ENCODE measurements at places on chromosomes 5 and 9. TPM values are rescaled to one million over a fixed set of nuclear protein-coding genes. Genes with fewer than 3 reads are reported as not detected.

SH3TC2 gene
- total RNA-seq, result 0.21 TPM

PCDHGB3 gene
- 14.4 TPM for total RNA-seq

PCDHA9 gene
- total RNA-seq, result not detected

IFNB1 gene
- not detected for total RNA-seq

DNA sequence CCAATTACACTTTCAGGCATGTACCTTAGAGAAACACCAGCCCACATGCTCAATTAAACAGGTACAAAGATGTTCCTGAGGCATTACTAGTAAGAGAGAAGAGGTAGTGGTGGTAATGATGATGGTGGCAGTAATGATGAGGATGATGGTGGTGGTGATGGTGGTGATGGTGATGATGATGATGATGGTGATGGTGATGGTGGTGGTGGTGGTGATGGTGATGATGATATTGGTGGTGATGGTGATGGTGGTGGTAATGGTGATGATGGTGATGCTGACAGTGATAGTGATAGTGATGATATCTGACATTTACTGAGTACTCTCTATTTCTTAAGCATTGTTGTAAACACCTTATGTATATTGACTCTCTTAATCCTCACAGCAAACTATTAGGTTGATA lies 318.4 kb downstream of the NSG2 start:
- no peak for DNase-seq

DNA sequence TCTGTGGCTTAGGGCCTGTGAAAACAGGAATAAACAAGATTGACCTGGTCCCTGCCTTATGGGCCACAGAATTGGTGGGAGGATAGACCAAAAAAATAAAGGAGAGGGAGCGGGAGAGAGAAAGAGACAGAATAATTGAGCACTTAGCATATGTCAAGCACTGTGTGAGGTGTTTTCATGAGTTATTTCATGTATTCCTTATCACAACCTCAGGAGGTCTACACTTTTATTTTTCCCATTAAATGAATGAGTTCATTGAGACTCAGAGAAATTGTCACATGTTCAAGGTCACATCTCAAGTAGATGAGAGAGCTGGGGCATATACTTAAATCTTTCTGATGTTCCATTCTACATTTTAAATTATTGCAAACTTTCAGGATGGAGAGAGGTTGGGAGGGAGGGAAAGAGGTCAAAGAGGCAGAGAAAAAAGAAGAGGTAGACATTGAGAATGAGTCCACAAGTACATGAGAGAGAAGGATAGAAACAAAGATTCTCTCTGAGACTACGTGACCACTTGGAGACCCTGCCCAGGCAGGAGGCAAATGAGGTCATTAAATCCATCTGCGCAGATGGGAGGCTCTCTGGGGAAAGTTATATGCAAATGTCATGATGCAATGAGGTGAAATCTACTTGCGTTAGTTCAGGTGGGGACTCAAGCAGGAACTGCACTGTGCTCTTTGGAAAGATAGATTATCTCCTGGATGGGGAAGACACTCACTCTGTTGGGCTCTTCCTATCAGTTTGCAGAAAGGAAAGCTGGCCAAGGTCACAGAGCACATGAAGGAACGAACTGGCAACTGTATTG lies 241.5 kb downstream of the PAPPA start:
- no peak for DNase-seq

DNA sequence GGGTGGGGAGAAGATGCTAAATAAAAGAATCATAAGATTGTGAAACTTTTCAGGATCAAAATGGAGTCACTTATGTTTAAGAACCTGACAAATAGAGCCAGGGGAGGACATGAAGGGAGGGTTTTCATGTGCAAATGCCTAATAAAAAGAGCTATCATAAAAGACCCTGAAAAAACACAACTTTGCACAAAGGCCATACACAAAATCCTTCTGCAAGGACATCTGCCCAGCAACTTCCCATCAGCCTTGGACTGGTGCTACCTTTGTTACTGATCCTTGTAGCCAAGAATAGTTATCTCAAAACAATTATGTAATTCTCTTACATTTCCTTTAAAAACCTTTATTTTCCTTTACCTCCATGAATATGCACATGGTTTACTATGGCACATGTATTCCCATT lies 63.0 kb downstream of the APBA1 start:
- DNase-seq, result no peak

GRCh38 chr5:129080766-129081165 lies 13.8 kb upstream of the ISOC1 start:
- no peak for DNase-seq

- no peak for DNase-seq
These were observed 21.1 kb downstream of the ECPAS start for GRCh38 chr9:111463048-111463447.

GRCh38 chr9:21931428-21931827 lies 62.8 kb downstream of the CDKN2A start:
- DNase-seq, result no peak

DNA sequence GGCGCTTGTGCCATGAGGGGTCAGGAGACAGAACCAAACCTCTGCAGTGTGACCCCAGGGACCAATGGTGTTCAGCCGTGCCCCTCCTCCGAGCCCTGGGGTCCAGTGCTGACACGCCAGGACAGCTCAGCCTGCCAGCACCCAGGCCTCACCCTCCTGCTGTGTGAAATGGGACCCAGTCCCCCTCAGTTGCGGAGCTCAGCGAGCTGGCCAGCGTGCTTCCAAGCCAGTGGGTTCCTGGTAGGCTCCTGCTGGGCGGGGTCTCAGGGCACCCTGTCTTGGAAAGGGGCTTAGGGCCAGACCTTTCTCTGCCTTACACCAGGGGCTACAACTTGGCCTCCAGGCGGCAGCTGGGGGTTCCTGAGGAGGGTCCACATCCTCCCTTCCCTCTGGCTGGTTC lies 4.4 kb downstream of the RNF44 start:
- DNase-seq, result no peak

DNA sequence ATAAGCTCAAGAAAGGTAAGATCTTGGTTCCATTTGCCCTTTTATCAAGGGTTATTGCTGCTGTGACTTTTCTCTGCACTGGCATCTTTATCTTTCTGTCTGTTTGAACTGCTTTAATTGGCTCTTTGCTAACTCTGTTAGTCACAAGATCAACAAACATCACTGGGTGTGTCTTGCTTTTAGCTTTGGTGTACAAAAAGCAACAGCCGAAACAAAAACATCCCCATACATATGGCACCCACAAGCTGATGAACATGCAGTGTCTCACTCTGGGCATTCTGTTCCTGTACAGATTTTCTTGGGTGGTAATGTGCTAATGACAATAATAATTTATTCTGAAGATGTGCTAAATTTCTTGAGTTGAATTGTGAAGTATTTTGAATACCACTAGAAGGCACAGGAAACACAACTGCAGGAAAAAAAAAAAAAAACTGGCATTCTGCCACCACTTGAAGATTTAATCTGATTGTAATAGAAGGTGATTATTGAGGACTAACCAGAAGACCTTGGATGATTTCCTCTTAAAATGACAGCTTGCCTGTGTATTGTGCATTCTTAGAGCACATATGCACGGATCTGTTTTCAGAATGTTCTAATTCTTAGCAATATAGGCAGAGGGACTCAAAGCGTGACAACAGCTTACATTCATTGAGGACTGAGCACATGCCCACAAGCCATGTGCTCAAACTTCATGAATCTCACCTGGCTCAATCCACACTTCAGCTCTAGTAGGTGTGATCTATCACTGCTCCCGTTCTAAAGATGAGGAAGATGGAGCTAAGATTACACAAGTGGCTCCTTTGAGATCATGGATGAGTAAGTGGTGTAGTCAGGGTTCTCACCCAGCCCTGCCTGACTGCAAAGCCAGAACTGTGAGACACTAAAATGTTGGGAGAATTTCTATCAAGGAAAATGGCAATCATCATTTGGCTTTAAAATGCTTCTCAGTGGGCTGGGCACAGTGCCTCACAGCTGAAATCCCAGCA lies 96.4 kb downstream of the EBF1 start:
- DNase-seq, result no peak

All from ascending aorta (tissue), 2 donors.